ENCODE measurements at places on chromosomes 5 and 9. TPM values are rescaled to one million over a fixed set of nuclear protein-coding genes. Genes with fewer than 3 reads are reported as not detected.

- no peak for DNase-seq
Observed at GRCh38 chr5:123115020-123115419, 26.0 kb downstream of the PRDM6 start.

Gene ISCA1
- polyA plus RNA-seq, result 17.5 TPM

Gene PGGT1B
- polyA plus RNA-seq, result 2.1 TPM

Gene SLC36A2
- not detected for polyA plus RNA-seq

Gene ANKRD34B
- polyA plus RNA-seq, result not detected

Data from mammary epithelial cell (primary cell).